ENCODE measurements at places on chromosomes 13 and 19.

DNA sequence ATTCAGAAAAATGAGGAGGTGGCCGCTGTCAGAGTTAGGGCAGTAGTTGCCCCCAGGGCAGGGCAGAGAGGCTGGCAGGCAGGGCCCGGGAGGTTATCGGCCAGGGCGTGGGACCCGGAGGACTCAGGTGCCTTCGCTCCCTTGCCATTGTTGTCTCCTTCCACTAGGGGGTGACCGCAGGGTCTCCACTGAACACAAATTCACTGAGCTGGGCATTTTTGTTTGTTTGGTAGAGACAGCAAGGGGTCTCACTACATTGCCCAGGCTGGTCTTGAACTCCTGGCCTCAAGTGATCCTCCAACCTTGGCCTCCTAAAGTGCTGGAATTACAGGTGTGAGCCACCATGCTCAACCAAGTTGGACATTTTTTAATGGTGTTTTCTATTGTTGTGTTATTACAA is 25.1 kb downstream of the CARS2 start:
- DNase-seq, result no peak

DNA sequence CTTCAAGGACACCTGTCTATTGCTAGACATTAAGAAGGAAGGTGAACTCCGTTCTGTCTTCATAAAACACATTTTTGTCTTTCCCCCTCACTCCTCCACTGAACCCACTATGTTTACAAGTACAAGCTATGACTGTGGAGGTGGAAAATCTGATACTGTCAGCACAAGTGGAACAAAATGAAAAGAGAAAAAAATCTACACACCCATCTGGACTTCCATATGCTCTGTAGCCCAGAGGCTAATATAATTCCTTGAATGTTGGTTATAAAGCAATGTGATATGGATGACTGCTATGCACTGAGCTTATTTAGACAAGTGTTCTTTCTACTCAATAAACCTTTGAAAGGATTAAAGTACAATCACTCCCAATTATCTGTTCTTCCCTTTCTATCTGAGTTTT is 713.5 kb downstream of the DIAPH3 start:
- no peak for DNase-seq

GRCh38 chr13:34587576-34587975 is 354.5 kb upstream of the NBEA start:
- DNase-seq, result no peak

GRCh38 chr19:48168689-48169088 is 1.5 kb downstream of the LIG1 start:
- no peak for DNase-seq

- no peak for DNase-seq
These were observed 23.9 kb upstream of the NAPA start for GRCh38 chr19:47538812-47539211.

GRCh38 chr13:87982400-87982799 is 311.2 kb downstream of the SLITRK5 start:
- DNase-seq, result no peak

- peak; percentile 23 for DNase-seq
These were observed 29.5 kb upstream of the ANKRD10 start for GRCh38 chr13:110944121-110944967.

DNA sequence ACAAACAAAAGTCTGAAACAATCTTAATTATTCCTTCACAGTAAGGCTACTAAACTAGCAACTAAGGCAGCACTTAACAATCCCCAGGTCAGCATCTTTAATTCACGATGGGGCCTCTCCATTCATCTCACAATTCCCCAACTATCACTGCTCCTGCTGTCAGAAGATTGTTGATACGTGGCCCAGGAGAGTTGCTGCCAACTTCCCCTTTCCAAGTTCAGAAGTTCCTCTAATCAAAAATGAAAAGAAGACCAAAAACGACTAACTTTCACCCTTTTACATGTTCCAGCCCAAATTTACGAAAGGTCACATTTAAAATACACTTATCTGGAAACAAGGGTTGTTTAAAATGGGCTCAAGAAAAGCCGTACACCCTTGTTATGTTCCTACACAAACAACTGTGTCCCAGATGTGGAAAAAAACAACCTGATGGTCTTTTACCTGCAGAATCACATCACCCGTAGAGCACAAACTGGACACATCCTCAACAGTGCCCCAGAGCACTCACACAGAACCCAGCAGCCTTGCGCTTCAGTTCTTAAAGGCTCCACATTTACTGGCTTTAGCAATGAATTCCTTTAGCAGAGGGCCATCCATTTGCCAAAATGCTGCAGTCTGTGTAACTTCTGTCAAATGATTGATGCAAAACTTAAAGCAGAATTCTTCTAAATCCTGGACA is 38.0 kb downstream of the PHF11 start:
- DNase-seq, result no peak

- DNase-seq, result no peak
These were observed 1.2 kb downstream of the PRKCG start for GRCh38 chr19:53883231-53883661.

- no peak for DNase-seq
These were observed 13.7 kb downstream of the PTH2 start for GRCh38 chr19:49409441-49410029.

DNA sequence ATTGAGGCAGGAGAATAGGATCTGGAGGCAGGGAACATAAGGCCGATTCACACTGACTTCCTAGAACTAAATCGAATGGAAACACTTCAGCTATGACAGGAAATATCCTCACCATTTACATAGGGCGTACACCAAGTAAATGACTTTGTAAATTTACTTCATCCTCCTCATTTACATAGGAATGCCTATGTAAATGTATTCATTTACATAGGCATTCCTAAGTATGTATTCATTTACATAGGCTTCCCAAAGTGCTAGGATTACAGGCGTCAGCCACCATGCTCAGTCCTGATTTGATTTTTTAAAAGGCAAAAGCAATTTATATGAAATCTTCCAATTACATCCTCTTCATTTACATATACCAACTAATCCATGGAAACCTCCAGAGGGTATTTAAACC is 133.1 kb upstream of the RFC3 start:
- no peak for DNase-seq

DNA sequence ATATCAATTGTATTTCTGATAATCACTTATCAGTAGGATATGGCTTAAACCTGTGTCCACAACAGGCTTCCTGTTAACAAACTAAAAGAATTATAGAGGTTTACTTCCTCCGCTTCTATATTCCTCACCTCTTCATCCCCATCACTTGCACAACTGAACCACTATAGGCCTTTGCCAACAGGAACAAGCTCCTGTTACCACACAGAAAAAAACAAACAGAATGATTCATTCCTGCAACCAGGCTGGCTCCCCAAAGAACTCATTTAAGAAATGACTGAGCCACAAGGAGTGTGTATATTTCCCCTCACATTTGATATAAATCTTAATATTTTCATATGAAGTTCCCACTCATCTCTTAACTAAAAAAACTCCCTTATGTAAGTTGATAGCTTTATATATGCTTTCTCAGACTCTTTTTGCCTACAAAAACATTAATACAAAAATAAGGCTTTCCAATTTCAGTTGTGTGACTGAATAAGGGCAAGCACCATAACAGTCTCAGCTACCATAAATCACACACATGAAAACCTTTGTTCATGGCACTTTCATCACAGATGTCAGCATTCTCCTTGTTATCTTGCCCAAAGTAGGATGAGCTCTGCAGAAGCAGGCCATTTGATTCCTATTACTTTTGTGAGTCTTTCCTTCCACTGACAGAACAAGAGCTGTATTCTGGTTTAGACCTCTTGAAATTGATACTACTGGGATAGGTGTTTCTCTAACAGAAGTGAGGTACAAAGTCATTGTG is 366.8 kb downstream of the SLITRK1 start:
- DNase-seq, result no peak

Data from NCI-H2029 (cell line).